GM06990 (cell line): ENCODE measurements at places on chromosomes 4 and X.

DNA sequence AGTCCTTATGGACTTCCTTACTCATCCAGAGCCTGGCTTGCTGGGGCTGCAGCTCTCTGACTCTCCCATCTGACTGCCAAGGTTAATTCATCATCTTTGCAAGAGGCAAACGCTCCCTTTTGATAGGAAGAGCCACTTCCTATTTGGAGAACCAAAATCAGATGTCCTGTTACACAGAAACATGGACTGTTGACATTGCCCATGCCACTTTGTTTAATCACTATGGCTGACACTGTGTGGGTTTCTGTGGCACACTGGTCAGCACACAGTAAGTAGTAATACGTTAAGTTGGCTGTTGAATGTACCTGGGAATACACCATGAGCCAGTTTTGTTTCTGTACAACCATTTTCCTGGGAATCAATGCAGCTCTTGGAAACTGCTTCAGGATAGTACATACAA lies 45.1 kb upstream of the TMEM33 start:
- no peak for DNase-seq

GRCh38 chr4:81724925-81725329 lies 253.2 kb upstream of the RASGEF1B start:
- DNase-seq, result peak; percentile 6

GRCh38 chr4:903066-904046 lies 28.8 kb downstream of the GAK start:
- DNase-seq, result no peak

- no peak for DNase-seq
These were observed 20.2 kb downstream of the CLNK start for GRCh38 chr4:10664408-10664807.

DNA sequence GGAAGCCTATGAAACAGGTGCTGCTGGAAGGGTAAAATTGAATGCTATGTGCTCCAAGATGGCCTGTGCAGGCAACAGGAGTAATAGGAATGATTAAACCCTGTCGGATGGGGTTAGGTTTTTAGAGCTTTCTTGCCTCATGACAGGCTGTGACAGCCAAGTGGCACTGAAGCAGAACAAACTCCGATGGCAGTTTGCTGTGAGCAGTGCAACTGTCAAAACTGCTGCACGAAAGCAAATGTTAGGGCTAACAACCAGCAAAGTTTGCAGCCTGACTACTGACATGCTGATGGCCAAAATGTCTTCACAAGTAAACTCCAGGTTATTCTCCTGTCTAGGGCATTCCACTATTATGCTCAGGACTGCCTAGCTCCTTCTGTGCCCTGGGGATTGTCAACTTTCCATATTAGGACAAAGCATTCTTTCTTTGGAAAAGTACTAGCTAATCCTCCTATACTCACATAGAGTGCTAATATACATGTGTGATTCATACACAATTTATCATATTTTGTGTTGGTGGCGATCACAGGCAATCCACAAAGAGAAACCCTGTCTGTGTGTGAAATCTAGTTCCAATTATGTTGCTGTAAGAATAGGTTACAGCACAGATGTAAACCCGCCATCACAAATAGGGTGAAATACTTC lies 486.6 kb upstream of the TENM3 start:
- no peak for DNase-seq

DNA sequence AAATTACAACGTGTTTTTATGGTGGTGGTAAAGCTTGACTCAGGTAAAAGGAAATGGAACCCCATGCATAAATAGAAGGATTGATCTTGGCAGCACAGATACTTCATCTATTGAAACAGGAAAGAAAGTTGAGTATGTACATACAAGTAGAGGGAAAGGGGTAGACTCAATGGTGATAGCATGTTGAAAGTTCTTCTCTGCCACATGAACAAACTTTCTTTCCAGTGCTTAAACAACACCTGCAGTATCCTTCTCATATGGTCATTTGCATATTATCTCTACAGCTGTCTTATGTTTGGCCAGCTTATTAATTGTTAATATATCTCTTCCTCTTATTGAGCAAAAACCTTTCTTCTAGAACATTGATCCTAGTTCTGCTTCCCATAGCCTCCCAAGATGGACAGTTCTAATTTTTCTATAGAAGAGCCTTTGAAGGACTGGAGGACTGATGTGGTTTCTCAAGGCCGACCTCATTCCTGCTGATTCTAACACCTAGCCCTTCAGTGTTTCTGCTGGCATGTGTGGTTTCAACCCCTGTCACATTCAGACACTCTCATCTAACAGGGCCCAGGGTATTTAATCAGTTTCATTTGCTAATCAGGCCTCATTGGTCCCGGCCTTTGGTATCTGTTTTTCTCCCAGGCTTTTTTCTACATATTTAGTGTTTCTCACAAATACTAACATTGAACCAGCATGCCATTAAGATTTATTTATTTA lies 108.1 kb upstream of the SPRY1 start:
- DNase-seq, result no peak

GRCh38 chr4:168509786-168510185 lies 12.9 kb downstream of the PALLD start:
- DNase-seq, result no peak

DNA sequence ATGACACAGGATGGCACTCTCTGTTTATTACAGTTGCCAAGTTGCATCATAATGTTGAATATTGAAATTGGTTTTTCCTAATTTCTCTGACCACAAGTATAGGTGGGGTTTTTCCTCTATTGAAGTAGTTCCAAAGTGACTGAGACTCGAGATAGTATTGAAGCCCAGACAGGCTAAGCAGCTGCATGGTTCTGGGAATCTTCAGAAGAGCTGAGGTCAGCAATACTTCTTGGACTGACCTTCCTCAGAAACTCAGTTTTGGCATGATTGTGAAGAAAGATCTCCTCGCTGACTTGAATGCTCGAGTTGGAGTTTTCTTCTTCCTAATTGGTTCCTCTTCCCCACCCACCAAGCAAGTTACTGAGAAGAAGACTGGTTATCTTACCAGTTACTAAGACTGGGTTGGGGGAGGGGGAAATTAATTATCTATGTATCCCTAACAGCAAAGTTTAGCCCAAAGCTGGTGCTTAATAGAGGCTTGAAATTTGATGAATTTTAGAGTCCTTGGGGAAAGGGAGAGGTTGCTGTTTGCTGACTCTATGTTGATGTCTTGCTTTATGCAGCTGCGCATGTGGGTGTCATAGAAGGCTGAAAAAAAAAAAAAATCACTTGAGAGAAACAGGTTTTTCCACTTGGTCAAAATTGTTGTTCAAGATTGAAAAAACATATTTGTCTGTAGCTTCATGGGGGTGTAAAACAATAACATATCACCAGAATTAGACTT lies 91.1 kb downstream of the P2RY10 start:
- no peak for DNase-seq

- no peak for DNase-seq
These were observed 158.0 kb downstream of the REPS2 start for GRCh38 chrX:17104433-17104832.

- no peak for DNase-seq
These were observed 42.0 kb upstream of the USP9X start for GRCh38 chrX:41043196-41043595.

GRCh38 chr4:139229534-139230039 lies 50.4 kb downstream of the MGARP start:
- no peak for DNase-seq

DNA sequence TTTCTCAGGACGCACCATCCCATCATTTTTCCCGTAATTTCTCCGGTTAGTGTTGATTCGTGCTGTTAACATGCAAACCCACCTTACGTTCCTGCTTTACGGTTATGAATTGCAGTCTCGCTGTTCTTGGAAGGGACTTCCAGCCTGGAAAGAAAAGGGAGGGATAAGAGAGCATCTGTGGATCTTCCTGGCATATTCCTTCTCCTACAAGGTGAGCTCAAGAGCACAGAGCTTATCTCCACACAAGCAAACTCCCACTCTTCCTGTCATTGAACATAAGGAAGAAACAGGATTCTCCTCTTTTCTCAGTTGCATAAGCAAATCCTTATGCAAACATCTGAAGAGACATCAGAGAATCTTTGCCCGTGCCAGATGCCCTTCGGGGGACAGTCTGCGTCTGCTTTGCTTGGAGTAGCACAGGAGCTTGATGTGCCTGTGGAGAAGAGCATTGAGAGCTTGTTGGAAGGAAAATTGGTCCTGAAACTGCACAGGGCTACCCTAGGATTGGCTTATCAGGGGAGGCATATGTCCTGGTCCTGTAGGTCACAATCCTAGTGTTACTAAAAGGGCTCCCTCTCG lies 127.0 kb downstream of the ASMT start:
- DNase-seq, result no peak

DNA sequence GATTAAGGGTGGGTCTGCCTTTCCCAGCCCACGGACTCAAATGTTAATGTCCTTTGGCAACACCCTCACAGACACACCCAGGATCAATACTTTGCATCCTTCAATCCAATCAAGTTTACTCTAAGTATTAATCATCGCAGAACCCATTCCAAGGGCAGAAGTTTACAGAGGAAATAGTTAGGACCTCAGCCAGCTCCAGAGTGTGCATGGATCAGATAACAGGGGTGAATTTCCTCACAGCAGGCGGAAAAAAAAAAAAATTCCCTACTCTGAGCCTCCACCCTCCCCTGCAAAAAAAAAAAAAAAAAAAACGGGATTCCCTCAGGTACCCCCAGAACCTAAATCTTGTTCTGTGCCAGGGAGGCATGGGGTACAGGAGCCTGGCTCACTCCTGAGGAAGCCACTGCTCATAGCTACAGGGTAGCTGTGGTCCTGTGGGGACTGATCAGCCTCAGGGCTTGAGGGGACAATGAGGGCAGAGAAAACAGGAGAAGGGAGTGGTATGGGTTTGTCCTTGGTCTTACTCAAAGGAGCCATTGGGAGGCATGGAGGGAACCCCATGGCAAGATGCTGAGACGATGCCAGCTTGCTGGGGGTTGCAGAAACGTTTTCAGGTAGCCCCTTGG lies 113.0 kb downstream of the DHRSX start:
- DNase-seq, result no peak

DNA sequence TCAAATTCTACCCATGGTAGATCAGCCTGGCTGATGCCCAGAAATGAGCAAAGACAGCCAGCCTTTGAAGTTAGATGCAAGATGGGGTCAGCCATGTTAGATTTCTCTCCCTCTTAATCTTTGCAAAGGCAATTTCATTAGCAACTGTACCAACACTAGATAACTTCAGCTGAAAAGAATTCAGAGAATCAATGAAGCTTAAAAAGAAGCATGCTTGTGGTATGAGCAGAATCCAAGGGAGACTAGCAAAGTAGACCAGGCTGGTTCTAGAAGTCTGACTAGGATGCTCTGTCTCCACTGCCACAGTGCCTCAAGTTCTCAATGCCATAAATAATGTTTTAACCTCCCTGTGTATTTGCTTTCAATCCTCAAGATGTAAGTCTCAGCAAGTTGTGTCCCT lies 247.3 kb downstream of the SLC7A11 start:
- DNase-seq, result no peak

DNA sequence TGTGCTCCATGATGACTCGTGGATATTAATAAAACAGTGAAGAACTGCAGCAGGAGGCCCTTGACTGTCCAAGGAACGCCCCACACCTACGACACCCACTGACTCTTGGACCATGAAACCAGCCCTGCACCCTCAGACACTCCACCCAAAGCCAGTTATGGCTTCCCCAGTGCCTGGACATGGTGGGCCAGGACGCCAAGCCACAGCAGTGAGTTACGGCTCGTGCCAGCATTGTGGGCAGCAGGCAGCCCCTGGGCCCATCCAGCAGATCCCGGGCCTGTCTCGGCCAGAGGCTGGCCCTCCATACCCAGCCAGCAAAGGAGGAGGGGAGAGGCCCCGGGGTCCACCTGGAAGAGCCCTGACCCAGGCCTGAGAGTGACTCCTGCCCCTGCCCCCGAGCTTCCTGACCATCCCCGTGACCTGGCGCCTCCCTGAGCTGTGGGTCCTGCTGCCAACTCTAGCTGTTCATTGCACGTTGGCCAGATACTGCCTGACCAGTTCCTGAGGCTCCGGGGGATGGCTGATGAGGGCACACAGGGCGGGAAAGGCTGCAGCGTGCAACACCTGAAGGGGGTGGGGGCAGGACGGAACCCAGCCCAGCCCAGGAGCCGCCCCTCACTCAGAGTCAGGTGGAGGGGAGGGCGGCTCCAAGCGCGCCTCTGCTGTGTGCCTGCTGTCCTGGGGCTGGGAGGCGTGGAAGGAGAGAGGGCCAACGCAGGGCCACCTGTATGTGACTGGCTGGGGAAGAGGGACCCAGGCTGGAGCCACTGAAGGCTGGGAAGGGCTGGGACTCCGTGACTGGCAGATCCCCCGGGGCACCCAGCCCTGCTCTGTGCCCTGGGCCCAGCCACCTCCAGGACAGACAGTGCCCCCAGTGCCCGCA lies 739 bp downstream of the SLC49A3 start:
- no peak for DNase-seq

GRCh38 chr4:88090898-88091297 lies 67.5 kb downstream of the ABCG2 start:
- no peak for DNase-seq

- DNase-seq, result no peak
These were observed 15.9 kb downstream of the RGS12 start for GRCh38 chr4:3308691-3309090.

DNA sequence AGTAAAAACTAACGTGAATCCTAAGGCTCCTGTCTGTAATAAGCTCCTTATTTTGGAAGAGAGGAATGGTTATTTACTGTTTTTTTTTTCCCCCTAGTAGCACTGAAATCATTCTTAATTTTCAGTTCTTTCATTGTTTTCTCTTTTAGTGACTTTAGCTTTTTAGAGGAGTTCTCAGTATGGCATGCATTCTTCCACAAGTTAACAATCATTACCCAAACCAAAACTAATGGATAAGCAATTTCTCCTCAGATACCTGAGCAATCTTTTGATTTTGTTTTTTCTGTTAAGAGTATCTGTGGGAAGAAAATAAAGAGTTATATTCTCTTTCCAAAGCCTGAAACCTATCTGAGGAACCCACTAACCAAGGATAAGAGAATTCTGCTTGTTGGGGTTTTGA lies 16.7 kb upstream of the PPA2 start:
- DNase-seq, result no peak

DNA sequence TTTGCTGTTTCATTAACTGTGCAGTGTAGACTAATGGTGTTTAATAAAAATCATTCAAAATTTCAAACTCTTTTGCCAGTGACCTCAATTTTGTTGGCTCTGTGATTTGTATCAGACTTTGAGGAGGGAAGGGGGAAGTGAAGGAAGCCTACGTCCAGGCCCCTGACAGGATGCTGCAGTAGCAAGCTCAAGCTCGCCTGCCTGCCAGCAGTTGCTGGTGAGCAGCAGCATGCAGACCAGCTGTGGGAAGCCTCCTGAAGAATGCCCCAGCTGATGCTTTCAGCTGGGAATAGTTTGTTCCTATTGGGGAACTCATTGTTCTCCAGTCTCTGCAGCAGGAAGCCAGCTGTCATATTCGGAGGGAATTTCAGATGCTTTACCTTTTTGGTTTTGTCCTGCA lies 495.2 kb downstream of the AFF2 start:
- no peak for DNase-seq

DNA sequence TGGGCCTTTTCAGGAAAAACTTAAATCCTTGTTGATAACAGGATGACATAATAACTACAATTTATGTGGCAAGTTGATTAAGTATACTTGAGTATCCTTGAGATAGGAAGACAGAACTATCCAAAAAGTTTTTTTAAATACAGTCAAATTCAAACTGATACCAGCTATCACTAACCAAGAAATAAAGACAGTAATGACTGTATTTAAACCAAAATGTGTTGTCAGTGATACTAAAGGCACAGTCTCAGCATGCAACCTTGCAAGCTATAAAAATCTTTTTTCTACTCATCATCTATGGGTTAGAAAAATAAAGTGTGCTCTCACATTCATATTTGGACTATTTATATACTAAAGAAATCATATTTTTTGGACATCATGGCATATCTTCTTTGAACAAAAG lies 64.7 kb downstream of the PAPSS1 start:
- no peak for DNase-seq
